Sigmoid colon (tissue), 7 donors: ENCODE measurements at places on chromosomes 5 and 9. TPM values are rescaled to one million over a fixed set of nuclear protein-coding genes. Genes with fewer than 3 reads are reported as not detected.
A peak's percentile ranks its signal among the peaks of the same experiment; 100 is the strongest.

ABL1 gene
- total RNA-seq = 127 TPM

TMEFF1 gene
- 0.68 TPM for total RNA-seq

CYSRT1 gene
- not detected for total RNA-seq

SRD5A1 gene
- 3.9 TPM for total RNA-seq

GPR150 gene
- total RNA-seq = 0.14 TPM

PCDHB15 gene
- 2.9 TPM for total RNA-seq

SEMA6A gene
- total RNA-seq = 25.0 TPM

DNA sequence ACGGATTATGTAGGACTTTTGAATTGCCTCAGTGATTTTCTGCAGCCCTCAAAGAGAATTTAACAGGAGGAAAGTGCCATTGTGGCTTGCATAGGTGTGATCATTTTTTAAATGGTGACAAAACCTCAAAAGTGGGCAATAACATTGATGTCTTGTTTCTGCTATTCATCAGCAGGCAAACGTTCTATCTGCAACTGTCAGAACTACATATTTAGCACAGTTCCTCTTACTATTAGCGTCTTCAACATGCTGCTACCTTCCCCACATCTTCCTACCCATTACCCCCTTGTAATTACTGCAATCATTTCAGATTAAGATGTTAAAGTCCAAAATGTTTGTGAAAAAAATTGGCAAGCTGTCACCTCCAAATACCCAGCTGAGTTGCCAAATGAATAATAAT is 254.6 kb downstream of the SMARCA2 start:
- H3K27me3 ChIP-seq = no peaks in the 10 kb centered on the region
- no peak overlapping the region for H3K27ac ChIP-seq
- no peaks in the 10 kb centered on the region for H3K36me3 ChIP-seq
- DNase-seq = no peak

- H3K4me3 ChIP-seq = no peak overlapping the region
- H3K4me1 ChIP-seq = no peaks in the 10 kb centered on the region
- H3K36me3 ChIP-seq = no peaks in the 10 kb centered on the region
Observed at GRCh38 chr5:90644132-90644531, 85.5 kb downstream of the ADGRV1 start.

DNA sequence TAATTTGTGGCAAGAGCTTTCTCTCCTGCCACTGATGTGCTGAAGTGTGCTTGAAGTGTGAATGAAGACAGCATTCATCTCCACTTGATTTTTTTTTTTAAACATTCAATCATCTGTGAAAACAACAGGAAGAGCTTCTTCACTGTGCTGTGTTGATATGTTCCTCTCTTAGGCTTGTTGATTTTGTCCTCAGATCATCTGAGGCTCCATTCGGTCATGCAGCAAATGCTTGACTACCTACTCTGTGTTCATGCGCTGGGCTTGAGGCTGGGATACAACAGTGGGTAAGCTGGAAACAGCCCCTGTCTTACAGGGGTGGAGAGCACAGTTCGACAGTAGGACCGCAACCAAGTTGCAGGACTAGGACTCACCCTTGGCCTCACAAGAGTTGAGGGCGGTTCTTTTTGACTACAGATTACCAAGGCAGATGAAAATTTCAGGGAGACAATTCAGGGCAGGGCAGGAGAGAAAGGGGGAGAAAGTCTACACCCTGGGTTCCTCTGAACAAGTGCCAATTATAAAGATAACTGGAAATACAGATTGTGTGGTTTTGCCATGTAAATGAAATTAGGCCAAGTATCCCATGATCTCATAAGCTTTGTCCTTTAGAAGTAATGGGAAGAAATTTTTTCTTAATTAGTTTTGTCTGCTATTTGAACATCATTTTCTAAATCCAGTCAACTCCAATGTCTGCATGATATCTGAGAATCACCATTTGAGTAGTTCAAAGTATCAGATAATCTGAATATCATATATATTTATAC is 31.0 kb upstream of the F2R start:
- H3K27ac ChIP-seq = no peak overlapping the region
- no peak for DNase-seq
- no peaks in the 10 kb centered on the region for H3K4me1 ChIP-seq
- H3K27me3 ChIP-seq = no peaks in the 10 kb centered on the region

GRCh38 chr9:2354856-2355696 is 266.5 kb upstream of the VLDLR start:
- H3K27ac ChIP-seq = no peak overlapping the region
- H3K36me3 ChIP-seq = no peaks in the 10 kb centered on the region
- no peaks in the 10 kb centered on the region for H3K27me3 ChIP-seq
- H3K4me1 ChIP-seq = no peaks in the 10 kb centered on the region
- no peak overlapping the region for H3K4me3 ChIP-seq

GRCh38 chr9:8417341-8417740 is 617.8 kb upstream of the DMAC1 start:
- DNase-seq = no peak
- no peaks in the 10 kb centered on the region for H3K27me3 ChIP-seq
- no peak overlapping the region for H3K27ac ChIP-seq

DNA sequence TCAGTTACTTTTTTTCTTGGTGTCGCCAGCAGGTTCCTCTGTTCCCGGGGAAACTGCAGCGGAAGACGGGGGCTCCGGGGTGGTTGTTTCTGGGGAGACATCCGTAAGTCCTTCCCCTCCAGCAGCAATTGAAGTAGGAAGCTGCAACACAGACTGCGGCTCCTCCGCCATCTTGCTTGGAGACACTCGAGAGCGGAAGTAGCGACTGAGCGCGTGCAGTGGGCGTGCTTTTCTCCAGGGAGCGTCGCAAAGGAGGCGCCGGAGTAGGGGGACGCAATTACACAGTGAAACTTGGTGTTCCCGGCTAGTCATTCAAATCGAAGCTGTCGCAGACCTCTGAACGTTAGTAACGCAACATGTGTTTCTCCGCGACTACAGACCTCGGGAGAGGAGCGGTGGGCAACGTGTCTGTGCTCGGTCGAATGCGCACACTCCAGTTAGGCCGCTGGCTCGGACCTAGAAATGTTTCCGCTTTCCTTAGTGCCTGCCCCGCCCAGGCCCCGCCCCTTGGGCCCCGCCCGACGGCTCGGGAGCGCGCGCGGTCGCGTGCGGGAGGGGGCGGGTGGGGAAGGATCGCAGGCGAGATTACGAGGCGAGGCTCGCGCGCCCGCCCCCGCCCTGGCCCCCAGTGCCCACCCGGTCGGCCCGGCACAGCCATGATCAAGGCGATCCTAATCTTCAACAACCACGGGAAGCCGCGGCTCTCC is at the start of the genes AP3S1 and ATG12:
Gene AP3S1 (plus strand): TSS at position 554 of the 707 bp plus-strand sequence. CDS start 103 bp downstream, at position 657.
Gene ATG12 (minus strand): TSS at position 184 of the 707 bp plus-strand sequence. CDS start 13 bp downstream, at position 171.
- peak within 1 kb of the TSS; percentile 95 for H3K27ac ChIP-seq
- DNase-seq = peak; percentile 95
- H3K4me1 ChIP-seq = no peaks in the 10 kb centered on the region
- H3K36me3 ChIP-seq = peaks cover 3% of the 10 kb centered on the region
- no peaks in the 10 kb centered on the region for H3K27me3 ChIP-seq
- H3K4me3 ChIP-seq = peak within 1 kb of the TSS; percentile 92

DNA sequence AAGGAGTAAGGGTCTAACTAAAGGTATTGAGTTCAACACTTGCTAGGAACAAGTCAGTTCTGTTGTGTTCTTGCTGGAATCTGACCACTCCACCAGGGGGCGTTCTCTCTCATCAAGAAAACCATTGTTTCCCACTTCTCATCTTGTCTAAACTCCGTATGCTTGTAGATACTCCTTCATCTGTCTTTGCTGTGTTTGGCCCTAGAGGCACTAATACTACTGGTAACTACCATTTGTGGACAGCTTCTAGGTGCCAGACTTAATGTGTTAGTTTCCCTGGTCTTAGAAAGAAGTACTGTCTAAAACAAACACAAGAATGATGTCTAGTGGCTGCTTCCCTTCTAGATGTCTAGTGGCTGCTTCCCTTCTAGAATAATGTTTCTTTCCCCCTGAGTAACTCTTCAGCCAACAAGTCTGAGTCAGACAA is 18.7 kb upstream of the PTPDC1 start:
- no peaks in the 10 kb centered on the region for H3K4me1 ChIP-seq
- no peaks in the 10 kb centered on the region for H3K27me3 ChIP-seq
- H3K36me3 ChIP-seq = no peaks in the 10 kb centered on the region
- H3K27ac ChIP-seq = no peak overlapping the region

GRCh38 chr5:73945505-73945904 is 319.5 kb downstream of the ARHGEF28 start:
- no peak overlapping the region for H3K27ac ChIP-seq
- H3K27me3 ChIP-seq = no peaks in the 10 kb centered on the region

DNA sequence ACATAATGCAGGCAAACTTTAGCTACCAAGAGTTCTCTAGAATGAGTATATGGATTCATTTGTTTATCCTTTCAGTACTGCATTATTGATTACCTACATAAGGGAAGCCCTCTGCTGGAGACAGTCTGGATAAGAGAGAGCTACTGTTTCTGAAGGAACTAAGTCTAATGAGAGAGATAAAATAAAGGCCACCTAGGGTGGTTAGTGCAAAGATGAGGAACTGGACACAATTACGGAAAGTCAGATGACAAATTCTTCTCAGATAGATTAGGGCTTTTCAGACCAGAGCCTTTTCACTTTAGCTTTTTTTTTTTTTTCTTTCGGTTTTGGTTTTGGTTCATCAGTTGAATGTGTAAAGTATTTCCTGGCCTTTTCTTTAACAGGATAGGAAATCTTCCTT is 31.3 kb downstream of the ISOC1 start:
- H3K4me3 ChIP-seq = no peak overlapping the region
- no peaks in the 10 kb centered on the region for H3K27me3 ChIP-seq
- no peak overlapping the region for H3K27ac ChIP-seq
- no peaks in the 10 kb centered on the region for H3K4me1 ChIP-seq
- no peak for DNase-seq
- no peaks in the 10 kb centered on the region for H3K36me3 ChIP-seq

GRCh38 chr9:17587113-17587512 is 8.2 kb downstream of the SH3GL2 start:
- no peaks in the 10 kb centered on the region for H3K27me3 ChIP-seq
- DNase-seq = no peak
- no peaks in the 10 kb centered on the region for H3K4me1 ChIP-seq
- no peak overlapping the region for H3K27ac ChIP-seq

GRCh38 chr9:123119566-123119965 is 86.1 kb downstream of the GPR21 start:
- H3K27me3 ChIP-seq = no peaks in the 10 kb centered on the region
- no peaks in the 10 kb centered on the region for H3K36me3 ChIP-seq
- H3K4me1 ChIP-seq = peaks cover 52% of the 10 kb centered on the region
- no peak overlapping the region for H3K4me3 ChIP-seq

GRCh38 chr5:112738191-112738560 is 491 bp downstream of the APC start:
- H3K27me3 ChIP-seq = no peaks in the 10 kb centered on the region
- H3K27ac ChIP-seq = peak overlapping the region; percentile 73
- H3K4me3 ChIP-seq = peak overlapping the region; percentile 67
- H3K4me1 ChIP-seq = peaks cover 40% of the 10 kb centered on the region
- DNase-seq = no peak
- no peaks in the 10 kb centered on the region for H3K36me3 ChIP-seq
